Umbilical cord (tissue), 2 donors: ENCODE measurements at places on chromosomes 16 and 17. TPM values are rescaled to one million over a fixed set of nuclear protein-coding genes. Genes with fewer than 3 reads are reported as not detected.

WNK4 gene
- total RNA-seq: not detected

TP53TG3 gene
- total RNA-seq: 0.48 TPM

C16orf92 gene
- total RNA-seq: 8.9 TPM

OR3A2 gene
- not detected for total RNA-seq

JPH3 gene
- total RNA-seq: 3.1 TPM

CD300LB gene
- 0.24 TPM for total RNA-seq

OTOP3 gene
- not detected for total RNA-seq

C17orf100 gene
- 3.1 TPM for total RNA-seq

PSMC3IP gene
- 1.2 TPM for total RNA-seq

TBC1D28 gene
- total RNA-seq: 1.2 TPM

DNA sequence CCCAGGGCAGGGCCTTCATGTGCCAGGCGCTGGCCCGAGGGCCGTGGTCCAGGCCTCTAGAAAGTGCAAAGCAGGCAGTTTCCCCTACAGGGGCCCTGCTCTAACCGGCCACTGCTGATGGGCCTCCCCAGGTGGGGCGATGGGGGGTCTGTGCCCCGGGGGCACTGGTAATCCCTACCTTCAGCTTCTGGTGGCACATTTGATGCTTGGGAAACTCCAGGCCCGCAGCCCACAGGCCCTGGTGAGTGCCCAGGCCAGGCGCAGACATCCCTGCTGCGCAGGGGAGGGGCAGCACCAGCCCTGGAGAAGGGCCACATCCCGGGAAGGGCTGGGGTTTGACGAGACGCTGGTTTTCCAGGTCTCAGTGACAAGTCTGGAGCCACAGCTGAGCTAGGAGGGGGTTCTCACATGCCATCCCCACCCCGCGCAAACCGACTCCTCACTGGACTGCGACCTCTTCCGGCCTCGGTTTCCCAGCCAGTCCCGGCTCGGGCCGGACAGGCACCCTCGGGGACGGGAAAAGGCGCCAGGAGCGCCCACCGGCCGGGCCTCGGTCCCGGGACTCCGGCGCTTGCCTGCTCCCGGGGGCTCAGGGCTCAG lies 1.6 kb downstream of the DOC2B start:
- no peak for DNase-seq

GRCh38 chr17:21304091-21304490 lies 19.6 kb downstream of the MAP2K3 start:
- no peak for DNase-seq

GRCh38 chr16:25481636-25482035 lies 210.1 kb upstream of the HS3ST4 start:
- DNase-seq: no peak

DNA sequence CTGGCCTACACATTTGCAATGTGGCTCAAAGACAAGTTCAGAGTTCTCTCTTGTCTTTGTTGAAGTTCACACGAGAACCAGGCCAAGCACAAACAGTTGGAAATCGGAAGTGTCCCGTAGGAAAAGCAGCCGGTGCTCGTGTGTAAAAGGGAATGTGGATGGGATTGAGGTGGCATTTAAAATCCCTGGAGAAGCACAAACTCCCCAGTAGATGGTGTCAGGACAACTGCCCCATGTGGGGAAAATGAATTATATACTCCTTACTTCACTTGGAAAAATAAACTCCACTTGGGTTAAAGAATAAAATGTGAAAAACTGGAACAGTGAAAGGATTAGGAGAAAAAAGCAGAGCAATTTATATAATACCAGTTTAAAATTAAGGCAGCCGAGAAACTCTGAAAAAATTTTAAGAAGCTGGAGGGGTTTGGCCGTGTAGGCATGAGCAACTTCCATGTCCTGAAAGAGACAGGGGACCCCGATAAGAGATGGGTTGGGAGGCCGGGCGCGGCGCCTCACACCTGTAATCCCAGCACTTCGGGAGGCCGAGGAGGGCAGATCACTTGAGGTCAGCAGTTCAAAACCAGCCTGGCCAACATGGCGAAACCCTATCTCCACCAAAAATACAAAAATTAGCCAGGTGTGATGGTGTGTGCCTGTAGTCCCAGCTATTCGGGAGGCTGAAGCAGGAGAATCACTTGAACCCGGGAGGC lies 28.1 kb downstream of the CBFA2T3 start:
- no peak for DNase-seq

DNA sequence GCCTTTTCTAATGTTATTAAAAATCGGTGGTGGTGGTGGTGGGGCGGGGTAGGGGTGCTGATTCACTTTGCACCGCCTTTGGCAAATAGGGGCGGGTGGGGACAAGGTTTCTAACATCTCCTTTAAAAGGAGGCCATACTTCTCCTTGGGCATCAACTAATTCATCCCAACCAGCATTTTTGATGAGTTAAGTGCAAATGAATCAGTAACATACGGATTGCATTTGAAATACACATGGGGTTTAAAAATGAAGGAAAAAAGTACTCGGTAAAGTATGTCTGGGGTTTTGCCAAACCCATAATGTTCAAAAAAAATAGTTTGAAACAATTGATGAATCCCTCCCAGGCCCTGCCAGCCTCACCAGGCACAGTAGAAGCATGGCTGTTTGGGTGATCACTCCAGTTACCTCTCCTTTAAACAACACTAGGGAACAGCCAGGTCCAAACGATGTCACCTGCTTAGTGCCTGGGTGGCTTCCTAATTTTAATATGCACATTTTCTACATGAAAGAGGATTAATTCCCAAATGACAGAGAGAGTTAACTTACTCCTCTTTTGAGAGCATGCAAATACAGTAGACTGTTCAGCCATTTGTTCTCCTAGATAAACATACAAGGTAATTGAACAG lies 107.2 kb downstream of the ANKFN1 start:
- no peak for DNase-seq

GRCh38 chr17:79818026-79818758 lies 21.0 kb downstream of the CBX4 start:
- DNase-seq: no peak

DNA sequence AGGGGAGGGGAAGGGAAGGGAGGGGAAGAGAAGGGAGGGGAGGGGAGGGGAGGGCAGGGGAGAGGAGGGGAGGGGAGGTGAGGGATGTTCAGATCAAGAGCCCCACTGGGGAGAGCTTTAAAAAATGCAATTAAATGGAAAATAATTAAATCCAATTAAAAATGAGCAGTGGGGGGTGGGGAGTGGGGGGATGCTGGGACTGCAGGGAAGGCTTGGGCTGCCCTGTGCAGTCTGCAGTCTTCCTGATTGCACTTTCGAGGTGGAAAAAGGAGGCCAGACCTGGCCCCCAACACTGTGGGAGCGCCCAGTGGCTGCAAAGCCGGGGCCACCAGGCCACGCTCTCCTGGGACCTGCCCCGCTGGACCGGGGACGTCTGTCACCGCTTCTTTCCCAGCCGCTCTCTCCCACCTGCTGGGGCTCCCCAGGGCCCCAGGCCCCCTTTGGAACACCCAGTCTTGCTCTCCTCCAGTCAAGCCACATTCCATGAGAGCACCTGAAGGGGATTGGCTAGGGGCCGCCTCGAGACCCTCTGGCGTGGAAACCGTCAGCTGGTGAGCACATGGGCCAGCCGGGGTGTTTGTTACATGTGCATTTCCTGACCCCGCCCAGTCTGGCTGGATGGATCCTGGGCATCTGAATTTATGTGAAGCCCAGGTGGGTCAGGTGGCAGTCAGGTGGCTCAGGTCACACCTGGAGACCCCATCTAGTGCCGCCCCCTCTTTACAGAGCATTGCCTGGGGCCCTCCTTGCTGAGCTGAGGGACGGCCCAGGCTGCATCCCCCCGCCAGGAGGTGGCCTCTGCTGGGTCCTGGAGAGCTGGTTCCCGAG lies 37.6 kb upstream of the CBFA2T3 start:
- DNase-seq: no peak

DNA sequence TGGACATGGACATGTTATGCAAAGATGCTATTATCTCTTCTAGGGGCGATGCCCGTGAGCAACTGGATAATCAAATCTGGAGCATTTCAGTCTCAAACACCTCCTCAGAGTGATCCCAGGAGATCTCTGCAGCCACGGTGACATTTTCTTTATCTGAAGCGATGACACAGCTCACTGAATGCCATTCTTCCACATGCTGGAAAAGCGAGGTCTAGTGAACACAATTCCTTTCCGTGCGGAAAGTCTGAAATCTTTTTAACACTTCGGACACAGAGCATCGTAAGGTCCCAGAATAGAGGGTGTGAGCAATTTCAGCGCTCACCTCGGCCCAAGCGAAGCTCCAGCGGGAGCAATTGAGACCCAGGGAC lies 531 bp upstream of the HASPIN start:
- no peak for DNase-seq

DNA sequence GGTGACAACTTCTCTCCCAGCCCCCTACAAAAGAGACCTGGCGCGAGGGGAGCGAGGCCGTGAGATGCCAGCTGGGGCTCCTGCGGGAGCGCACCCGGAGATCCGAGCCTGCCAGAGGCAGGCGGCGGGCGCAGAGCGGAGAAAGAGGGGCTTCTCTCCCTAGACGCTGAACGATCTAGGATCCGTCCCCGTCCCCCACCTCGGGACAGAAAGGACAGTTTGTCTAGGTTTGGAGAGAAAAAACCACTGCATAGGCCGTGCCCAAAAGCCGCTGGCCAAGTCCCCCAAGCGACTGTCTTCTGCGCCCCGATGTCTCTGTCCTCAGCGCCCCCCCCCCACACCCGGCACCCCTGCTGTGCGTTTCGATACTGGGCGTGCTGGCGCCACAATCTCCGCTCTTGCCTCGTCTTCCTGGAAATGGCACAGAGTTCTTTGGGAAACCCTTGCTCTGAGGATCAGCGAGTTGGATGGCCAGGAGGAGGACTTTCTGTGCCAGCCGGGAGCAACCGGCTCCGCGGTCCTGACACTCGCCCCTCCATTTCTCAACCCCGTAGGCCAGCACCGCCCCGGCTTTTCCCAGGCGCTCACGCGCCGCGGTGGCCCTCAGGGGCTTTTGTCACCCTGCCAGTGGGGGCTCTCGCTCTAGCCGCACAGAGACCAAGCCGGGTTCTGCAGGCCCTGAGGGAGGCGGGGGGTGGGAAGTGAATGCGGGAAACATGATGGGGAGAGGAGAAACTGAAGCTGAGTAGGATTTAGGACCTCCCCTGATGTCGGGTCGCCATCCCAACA lies 1.0 kb downstream of the SSTR2 start:
- no peak for DNase-seq

GRCh38 chr16:81574168-81574567 lies 129.6 kb downstream of the CMIP start:
- no peak for DNase-seq

DNA sequence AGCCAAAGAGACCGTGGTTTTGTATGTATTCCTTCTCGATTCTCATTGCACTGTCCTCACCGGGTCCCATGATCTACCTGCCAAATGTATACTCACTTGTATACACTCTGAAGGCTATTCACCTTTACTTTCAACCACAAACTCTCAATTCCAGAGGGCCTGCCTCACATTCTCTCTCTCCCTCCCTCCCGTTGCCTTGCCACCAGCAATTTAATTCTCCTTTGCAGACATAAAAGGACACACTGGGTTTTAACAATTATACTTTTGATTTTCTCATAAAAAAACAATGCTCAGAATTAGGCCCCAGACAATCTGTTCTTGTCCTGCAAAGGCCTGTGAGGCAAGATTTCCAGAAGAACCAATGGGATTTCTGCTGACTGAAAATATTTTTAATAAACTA lies 265.1 kb upstream of the PSMD7 start:
- DNase-seq: no peak

GRCh38 chr17:74920642-74921025 lies 2.4 kb downstream of the USH1G start:
- no peak for DNase-seq

- no peak for DNase-seq
Measured at GRCh38 chr17:4648741-4649140, 7.3 kb upstream of the ALOX15 start.

GRCh38 chr16:59400830-59401229 lies 666.7 kb upstream of the GOT2 start:
- no peak for DNase-seq

DNA sequence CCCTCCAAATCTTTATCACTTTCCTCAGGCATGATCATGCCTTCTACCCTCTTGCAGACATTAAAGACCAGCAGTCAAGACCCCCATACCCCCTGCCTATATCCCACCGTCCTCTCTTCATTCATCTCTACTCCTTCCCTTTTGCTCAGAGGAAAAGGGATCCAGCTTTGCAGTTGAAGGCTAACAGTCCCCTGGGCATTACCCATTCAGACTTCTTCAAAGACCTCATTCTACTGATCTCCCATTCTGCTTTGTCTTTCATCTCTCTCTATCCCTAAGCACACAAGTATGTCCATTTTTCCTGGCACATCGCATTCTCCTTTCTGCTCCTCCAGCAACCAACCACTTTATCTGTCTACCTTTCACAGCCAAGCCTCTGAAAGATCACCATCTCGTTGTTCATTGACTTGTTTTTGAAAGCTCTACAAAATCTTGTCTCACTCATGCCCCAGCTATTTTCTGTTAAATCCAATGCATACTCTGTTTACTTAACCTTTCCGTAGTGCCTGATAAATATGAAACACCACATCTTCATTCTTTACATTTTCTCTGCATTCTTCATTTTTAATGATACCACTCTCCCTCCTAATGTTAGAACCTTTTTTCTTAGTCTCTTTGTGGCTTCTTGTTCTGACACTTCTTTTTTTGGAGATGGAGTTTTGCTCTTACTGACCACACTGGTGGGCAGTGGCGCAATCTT lies 14.1 kb upstream of the LCMT1 start:
- no peak for DNase-seq

- no peak for DNase-seq
Measured at GRCh38 chr17:10638151-10638550, 19.0 kb downstream of the MYH3 start.
